ENCODE measurements at places on chromosomes 6 and 20.

- no peak for DNase-seq
Observed at GRCh38 chr6:89763550-89763949, 56.0 kb downstream of the MDN1 start.

GRCh38 chr6:111680015-111680712, 74.5 kb upstream of the TRAF3IP2 start:
- no peak for DNase-seq

DNA sequence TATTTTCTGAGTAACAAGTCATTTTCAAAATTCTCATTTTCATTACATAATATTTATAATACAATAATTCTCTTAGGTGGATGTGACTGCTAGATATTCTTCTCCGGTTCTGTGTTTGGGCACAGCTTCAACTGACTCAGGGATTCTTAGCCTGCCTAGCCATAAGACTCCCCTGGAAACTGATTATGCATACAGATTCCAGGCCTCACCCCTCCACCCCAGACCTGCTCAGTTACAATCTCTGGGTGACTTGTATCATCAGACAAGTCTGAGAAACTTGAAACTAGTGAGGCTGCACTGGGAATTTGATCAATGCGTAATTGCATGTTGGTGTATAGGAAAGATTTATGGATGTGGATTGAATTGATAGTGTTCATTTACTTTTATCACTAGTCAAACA, 25.4 kb downstream of the FLRT3 start:
- DNase-seq, result no peak

DNA sequence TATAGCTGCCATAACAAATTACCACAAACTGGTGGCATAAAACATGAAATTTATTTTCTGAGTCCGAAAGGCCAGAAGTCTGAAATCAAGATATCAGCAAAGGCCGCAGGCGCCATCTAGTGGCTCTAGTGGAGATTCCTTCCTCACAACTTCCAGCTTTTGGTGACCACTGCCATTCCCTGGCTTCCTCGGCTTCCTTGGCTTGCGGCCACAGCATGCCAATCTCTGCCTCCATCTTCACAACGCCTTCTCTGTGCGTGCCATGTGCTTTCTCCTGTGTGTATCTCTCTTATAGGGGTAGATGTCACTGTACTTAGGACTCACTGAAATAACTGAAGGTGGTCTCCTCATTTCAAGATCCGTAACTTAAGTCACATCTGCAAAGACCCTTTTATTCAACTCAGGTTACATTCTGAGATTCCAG, 5.4 kb upstream of the PLAGL1 start:
- peak; percentile 53 for DNase-seq

DNA sequence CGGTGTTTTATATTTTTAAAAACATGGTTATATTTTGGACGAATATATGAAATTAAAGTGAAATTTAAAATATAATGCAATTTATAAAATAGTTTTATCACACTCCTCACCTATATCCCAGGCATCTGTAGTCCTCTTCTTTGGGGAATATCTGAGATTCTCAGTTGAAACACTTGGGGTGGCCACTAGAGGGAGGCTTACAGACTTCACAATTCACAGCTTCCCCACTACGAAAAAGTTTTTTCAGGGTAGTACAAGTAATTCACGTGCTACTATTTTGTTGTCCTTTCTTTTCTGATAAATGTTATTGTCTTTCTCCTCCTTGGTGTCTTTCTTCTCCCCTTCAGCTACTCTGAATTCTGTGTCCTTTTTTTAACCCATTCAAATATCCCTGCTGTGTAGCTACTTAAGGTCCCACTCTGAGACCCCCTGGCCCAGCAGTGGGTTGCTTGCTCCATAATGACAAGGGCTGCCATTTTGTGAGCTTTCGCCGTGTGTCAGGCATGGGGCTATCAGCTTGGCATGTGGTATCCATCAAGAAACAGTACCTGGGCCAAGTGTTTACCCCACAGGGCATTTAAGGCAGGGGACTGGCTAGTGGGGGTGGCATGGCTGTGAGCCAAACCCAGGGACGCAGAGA, 43.6 kb upstream of the PHACTR3 start:
- no peak for DNase-seq

- no peak for DNase-seq
Observed at GRCh38 chr6:157002774-157003173, 225.6 kb downstream of the ARID1B start.

DNA sequence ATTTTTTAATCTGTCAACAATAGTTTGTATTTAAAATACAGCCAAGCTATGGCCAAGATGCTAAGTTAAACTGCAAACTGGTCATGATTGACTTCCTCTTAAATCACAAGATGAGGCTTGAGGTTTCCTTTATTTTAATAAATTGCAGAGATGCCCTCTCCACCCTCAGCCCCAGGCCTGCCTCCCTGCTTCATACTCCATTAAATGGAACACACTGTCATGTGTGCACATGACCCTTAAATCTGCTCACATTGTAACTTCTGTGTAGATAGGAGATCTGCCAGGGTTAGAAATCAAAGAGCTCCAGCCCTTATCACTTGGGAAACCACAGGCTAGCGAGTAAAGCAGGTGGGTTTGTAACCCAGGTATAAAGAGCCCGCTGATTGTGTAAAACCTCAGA, 20.8 kb downstream of the DUSP22 start:
- no peak for DNase-seq

DNA sequence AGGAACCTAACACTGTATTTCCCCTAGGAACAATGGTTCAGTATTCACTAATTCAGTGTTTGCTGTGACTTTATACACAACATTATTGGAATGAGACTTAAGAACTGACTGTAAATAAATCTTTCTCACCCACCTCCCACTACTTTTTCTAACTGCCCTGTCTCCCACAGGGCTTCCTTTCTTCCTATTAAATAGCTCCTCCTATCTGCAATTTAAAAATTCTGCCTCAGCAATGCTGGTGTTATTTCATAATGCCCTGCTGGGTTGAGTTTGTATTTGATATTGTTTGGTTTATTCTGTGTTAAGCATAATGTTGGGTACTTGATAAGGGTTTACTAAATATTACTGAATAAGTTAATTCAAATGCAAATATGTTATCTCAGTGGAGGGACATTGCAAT, 573.1 kb upstream of the RNF217 start:
- no peak for DNase-seq

DNA sequence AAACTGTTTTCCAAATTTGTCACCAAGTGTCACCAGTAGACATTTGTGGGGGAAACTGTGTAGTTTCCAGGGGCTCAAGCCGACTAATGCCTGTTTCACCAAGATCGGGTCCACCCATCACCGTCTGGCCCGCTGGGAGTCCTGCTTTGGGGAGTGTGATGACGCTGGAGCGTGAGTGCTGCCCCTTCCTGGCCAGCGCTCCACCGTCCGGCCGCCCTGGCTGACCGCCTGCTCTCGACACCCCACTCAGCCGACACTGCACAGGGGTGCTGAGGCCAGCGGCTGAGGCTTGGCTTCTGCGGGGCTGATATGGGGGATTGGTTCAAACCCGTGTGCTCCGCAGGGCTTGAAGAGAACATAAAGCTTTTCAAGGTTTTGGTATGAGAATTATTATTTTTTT, 160.1 kb downstream of the SMOC2 start:
- no peak for DNase-seq

- no peak for DNase-seq
Observed at GRCh38 chr20:56628015-56628872, 862 bp upstream of the TFAP2C start.

DNA sequence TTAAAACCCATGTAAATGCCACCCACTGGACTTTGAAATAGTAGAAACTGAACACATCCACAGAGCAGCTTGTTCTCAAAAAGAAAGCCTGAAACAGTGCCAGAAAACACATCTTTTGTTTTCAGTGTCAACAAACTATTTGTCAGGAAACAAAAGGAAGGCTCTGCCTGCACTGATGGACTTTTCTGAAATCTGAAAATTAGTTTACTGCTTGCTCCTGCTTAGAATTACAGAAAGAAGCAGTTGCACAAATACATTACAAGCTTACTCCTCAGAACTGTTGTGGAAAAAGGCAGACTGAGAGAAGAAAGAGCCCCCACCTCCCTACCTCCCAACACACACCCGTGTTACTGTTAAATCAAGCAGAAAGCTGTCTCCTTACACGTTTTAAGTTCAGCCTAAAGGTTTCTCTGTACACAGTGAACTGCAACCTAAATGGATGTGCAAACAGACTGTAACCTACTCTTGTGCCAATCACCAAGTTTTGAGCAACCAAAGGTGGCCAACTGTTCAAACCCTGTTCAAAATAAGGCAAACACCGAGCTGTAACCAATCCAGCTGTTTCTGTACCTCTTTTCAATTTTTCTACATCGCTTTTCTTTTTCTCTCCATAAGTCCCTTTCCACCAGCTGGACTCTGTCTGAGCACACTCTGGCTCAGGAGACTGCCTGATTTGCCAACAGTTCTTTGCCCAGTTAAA, 43.7 kb downstream of the FRK start:
- DNase-seq, result no peak

GRCh38 chr6:104940238-104940892, 16.5 kb upstream of the LIN28B start:
- DNase-seq, result no peak

DNA sequence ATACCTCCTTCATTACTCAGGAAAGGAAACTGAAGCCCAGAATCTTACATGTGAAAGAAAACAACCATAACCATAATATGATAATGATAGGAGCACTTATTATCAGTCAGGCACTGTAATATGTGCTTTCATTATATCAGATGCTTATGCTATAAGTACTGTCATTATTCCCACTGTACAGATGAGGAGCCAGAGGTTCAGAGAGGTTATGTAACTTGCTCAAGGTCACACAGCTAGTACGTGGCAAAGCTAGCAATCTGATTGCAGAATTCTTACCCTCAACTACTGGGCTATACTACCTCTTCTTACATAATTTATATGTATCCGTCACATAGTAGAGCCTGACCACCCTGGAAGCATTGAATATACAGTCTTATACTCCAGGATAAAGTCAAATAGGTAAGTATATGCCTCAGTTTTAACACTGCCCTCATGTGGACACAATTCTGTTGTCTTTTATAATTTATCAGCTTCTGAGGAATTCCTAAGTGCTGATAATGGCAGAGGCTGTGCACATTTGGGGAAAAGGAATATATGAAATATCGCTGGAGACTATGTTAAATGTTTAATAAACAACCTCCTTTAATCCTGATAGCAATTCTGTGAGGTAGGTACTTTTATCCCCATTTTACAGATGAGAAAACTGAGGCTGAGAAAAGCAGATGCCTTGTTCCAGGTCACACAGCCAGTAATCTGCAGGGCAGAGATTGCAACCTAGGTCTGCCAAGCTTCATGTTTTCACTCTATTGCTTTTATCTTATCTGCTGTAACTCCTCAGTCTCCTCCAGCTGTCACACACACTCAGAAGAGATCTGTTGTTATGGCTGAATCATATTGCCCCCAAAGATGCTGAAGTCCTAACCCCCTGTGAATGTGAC, 13.4 kb downstream of the BCAS1 start:
- DNase-seq, result no peak

DNA sequence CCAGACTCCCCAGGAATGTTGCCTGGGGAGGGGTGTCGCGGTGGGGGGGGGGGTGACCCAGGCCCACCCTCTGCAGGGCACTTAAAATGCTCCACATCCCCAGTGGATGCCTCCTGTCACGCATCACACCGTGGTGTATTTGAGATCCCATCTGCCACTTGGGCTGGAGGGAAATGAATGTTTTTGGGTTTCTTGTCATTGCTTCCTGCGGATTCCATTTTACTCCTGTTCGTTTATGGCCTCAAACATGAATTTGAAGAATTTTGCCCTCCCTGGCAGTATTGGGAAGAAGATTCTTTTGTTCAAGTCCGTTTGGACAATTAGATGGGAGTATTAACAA, 544 bp upstream of the KHDC1 start:
- no peak for DNase-seq

GRCh38 chr20:47784599-47785310, 526 bp downstream of the SULF2 start:
- no peak for DNase-seq

DNA sequence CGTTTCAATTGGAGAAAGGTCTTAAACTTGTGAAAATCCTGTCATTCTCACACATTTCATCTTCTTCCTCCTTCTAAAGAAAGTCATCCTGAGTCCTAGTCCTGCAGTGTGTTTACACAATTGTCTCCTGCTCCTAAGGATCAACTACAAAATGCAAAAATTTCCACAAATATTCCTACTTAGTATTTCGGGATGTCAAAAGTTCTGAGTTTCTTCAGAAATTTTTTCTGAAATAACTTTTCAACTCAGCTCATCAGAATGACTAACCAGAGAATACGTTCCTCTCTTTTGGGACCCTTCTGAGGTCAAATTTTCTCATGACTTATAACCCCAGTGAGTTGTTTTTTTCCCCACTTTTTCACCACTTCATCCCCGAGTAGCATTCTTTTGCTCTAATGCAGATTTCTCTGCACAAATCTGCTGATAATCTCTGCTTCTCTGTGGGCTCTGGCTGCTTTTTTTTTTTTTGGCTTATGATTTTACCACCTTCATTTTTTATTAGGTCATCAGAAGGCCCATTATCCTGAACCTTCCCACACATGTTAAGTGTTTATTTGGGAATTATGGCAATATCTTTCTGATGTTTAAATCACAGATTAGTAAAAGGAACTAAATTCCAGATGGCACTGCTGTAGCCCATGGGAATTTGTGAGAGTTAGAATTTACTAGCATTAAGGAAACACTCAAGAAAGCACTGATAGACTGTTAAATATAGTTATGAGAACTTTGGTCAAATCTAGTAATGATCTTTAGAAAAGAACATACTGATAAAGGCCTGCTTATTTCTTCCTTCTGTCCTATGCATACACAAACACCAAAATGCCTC, 41.4 kb downstream of the MAP3K5 start:
- DNase-seq, result no peak

DNA sequence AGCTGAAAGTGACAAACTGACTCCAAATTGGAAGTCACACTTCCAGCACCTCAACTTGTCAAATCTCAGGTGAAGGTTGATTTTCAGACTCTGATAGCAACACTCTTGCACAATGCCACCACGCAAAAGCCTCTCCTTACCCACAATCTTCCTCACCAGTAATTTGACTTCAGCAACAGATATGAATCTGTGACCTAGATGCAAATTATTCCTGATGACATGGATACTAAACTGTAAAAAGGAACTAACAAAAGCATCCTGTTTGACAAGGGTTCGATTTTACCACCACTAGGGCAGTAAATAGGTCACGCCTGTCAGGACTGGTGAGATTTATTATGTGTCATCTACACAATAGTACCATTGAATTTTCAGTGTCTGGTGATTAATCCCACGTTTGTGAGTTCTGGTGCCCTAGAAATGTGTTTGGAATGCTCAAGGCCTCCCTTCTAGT, 134.4 kb upstream of the COL21A1 start:
- no peak for DNase-seq

- no peak for DNase-seq
Observed at GRCh38 chr20:53579581-53580375, 13.9 kb downstream of the ZNF217 start.

DNA sequence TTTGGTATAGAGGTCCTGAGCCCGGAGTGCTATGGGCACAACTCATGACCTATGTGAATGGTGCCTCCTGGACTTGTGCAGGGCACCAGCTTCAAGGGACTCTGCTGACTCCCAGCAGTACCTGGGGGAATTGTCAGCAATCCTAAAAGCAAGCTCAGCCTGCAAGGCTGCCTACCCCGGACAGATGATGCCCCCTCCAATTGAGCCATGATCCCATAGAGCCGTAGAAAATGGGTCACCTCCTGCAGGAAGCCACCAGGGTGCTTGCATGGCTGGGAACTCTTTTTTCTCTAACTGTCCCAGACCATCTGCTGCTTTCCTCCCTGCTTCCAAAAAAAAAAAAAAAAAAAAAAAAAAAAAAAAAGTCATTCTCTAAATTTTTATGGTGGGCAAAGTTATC, 12.9 kb upstream of the PRND start:
- no peak for DNase-seq

All from stimulated activated CD4-positive, alpha-beta T cell treated with anti-CD3 and anti-CD28 coated beads, TNF-alpha, amount 100 ng/mL, for 24 hours (primary cell).